ENCODE measurements at places on chromosomes 6 and 20.
A peak's percentile ranks its signal among the peaks of the same experiment; 100 is the strongest.

DNA sequence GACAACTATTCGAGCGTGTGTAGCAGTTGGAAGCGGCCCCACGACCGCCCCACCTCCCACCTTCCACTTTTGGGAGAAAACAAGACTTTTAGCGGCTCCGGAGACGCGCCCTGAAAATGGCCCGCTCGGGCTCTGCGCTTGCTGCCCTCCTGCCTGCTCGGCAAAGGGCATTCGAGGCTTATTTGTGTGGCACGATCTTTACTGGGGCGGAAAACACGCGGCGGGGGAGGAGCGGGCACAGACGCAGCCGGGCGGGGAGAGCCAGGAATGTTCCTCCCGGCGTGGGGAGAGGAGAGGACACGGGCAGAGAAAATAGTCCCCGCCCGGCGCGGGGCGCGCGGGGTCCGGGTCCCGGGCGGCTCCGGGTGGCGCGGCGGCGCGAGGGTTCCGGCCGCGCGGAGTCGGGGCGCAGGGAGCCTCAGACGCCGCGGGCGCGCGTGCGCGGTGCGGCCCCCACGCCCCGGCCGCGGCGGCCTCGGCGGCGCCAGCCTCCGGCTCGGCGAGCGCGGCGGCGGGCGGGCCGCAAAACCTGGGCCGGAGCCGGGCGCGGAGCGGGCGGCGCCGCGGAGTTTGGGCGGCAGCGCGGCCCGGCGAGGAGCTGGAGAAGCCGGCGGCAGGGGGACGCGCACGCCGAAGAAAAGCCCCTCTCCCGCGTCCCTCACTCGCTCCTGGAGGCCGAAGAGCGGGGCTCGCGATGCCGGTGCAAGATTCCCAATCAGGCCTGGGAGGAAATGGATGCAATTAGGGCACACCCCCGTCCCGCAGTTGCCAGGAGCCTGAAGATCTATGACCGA, 90.0 kb upstream of the ARID1B start:
- peak; percentile 60 for DNase-seq

DNA sequence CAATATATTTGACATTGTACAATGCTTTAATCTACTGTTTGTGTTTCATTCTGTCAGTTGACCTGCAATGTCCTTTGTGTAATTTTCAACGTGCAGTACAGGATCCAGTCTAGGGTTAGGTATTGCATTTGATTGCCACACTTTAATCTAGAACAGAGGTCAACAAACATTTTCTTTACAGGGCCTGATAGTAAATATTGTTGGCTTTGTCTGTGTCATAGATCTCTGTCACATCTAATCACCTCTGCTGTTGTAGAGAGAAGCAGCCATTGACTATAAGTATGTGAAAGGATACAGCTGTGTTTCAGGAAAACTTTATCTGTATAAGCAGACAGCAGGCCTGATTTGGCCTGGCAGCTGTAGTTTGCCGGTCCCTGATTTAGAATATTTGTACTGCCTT, 39.3 kb downstream of the ATRN start:
- no peak for DNase-seq

DNA sequence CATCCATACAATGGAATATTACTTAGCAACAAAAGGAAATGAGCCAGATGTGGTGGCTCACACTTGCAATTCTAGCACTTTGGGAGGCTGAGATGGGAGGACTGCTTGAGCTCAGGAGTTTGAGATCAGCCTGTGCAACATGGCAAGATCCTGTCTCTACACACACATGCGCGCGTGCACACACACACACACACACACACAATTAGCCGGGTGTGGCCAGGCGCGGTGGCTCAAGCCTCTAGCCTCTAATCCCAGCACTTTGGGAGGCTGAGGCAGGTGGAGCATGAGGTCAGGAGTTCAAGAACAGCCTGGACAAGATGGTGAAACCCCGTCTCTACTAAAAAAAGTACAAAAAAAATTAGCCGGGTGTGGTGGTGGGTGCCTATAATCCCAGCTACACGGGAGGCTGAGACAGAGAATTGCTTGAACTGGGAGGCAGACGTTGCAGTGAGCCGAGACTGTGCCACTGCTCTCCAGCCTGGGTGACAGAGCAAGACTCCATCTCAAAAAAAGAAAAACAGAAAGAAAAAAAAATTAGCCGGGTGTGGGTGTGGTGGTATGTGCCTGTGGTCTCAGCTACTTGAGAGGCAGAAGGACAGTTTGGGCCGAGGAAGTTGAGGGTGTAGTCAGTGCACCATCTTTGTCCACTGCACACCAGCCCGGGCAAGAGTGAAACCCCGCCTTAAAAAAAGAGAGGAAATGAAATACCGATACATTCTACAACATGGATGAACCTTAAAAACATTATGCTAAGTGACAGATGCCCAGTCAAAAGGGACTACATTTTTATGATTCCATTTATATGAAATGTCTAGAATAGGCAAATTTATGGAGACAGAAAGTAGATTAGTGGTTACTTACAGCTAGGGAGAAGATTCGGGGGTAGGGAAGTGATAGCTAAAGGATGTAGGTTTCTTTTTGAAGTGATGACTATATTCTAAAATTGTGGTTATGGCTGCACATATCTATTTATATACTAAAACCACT, 52.5 kb downstream of the RBL1 start:
- peak; percentile 47 for DNase-seq

GRCh38 chr20:33279261-33279910, 3.6 kb upstream of the BPIFB1 start:
- DNase-seq = no peak

DNA sequence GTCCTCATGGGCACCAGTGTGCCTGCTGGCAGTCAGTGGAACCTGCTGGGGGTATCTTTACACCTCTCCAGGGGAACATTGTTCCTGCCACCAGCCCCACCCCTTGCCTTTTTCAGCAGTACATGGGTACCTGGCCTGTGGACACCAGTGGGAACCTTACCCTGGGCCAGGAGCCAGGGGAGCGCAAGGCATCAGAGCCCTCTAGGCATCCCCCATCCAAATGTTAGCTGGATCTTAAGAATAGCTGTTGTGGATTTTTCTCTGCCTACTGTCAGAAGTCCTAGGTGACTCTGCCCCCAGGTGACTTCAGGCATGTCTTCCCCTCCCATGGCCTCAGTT, 38.8 kb upstream of the ID1 start:
- no peak for DNase-seq

GRCh38 chr20:41006126-41006935, 22.3 kb upstream of the TOP1 start:
- DNase-seq = no peak

- no peak for DNase-seq
Measured at GRCh38 chr6:106808758-106809157, 165.8 kb downstream of the CD24 start.

DNA sequence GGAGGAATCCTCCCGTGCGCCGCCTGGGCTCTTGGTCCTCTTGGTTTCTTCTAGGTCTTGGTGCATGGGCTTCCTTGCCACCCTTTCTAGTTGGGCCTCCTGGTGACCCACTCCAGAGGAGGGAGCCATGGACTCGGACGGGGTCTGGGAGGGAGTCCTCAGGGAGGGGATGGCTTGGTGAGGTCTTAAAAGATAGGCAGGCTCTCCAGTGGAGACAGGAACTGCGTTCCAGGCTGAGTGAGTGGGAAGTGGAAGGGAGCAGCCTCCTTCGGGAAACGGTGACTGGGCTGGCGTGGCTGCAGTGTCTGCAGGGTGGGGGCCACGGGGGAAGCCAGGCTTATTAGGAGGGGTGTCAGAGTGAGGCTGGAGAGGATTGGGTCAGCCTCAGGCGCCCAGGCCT, 152.8 kb downstream of the GRM4 start:
- no peak for DNase-seq

GRCh38 chr20:55052459-55052858, 577.1 kb downstream of the DOK5 start:
- DNase-seq = no peak

GRCh38 chr6:100774681-100775080, 106.4 kb downstream of the ASCC3 start:
- DNase-seq = no peak

DNA sequence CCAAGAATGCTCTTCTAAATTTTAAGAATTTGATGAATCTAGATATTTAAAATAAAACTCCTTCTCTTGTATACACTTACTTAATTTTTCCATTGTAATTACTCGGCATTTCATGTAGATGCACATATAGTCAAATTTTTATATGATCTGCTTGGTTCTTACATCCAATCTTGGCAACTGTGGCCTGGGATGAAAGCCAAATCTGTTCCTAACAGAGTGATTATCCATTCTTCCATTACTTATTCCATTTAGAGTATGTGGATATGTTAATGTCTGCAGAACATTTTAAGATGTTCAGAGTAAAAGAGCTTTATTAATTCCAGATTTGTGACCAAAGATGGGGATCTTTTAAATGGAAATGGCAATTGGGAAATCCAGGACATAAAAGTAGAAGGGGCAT, 144.1 kb upstream of the PDE7B start:
- no peak for DNase-seq

GRCh38 chr6:6900569-6901204, 207.1 kb upstream of the RREB1 start:
- DNase-seq = no peak

- DNase-seq = no peak
Measured at GRCh38 chr6:3750317-3751076, 1.0 kb downstream of the PXDC1 start.

DNA sequence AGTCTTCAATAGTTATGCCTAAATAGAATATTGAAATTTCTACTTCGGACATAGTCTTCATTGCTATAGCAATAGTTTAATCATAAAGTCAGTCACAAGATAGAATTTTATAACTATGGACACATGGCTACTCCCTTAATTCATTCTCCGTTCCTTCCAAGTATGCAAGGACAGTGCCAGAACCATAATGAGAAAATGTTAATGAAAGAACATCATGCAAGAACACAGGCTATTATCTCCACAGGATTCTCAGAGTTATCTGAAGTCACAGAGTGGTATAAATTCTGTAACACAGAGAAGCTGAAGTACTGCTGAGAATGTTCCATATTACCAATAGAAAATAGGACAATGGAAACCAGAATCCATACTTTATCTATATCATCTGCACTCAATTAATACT, 826.2 kb downstream of the EPHA7 start:
- DNase-seq = no peak

DNA sequence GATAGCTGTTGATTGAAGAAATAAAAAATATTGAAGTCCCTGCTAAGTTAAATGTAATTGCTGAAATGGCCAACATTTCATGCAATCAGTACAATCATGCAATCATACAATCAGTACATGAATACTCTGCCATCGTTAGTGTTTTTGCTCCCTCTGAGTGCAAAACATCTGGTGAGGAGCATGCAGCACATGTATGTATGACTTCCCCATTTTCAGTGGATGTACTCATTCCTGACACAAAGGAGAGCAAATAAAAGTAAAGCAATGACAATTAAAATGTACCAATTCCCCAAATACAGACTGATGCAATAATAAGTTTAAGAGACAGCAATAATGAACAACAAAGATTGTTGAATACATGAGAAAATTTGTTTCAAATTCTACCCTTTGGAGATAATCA, 140.7 kb downstream of the PLCB1 start:
- no peak for DNase-seq

DNA sequence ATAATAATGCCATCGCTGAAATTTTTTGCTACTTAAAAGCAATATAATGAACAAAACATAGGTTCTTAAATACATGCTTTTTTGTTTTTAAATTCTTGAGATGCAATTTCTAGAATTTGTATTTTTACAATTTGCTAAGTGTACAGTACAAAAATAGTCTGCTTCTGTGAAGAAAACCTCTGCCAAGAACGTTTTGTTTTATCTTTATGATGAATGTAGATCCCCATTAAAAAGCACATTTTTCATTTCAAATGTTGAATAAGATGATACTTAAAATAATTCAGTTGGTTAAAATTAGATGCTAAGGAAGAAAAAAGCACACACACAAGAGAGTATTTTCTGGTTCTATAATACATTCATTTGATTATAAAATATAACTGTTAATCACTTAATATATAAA, 1358.5 kb upstream of the CITED2 start:
- no peak for DNase-seq

DNA sequence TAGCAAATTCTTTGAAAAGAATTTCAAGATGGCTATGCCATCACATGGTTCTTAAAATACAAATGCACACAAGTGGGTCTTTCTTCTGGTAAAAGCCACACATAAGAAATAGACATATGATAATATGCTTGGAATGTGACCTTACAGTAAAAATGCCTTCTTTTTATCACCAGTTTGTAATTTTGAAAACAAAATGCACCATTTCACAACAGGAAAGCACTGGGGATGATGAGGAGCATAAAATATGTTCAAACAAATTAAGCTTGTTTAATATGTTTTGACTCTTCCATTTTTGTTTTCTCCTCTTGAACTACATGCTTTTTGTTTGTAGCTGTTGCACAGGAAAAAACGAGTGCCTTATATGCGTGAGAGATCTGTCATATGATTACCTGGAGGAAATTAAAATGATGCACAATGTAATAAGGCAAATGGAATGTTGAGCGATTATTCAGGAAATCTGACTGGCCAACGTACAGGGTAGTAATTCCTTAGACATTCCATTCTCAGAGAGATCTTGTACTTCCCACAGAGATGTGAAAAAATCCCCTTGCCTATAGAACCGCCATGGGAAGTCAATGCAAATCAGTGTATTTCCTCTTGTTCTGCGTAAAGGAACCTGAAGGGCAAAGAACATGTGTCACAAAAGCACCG, 911.6 kb downstream of the TFAP2A start:
- no peak for DNase-seq

- DNase-seq = no peak
Measured at GRCh38 chr20:53296025-53296424, 297.6 kb downstream of the ZNF217 start.

- no peak for DNase-seq
Measured at GRCh38 chr6:117110737-117111136, 154.6 kb upstream of the VGLL2 start.

DNA sequence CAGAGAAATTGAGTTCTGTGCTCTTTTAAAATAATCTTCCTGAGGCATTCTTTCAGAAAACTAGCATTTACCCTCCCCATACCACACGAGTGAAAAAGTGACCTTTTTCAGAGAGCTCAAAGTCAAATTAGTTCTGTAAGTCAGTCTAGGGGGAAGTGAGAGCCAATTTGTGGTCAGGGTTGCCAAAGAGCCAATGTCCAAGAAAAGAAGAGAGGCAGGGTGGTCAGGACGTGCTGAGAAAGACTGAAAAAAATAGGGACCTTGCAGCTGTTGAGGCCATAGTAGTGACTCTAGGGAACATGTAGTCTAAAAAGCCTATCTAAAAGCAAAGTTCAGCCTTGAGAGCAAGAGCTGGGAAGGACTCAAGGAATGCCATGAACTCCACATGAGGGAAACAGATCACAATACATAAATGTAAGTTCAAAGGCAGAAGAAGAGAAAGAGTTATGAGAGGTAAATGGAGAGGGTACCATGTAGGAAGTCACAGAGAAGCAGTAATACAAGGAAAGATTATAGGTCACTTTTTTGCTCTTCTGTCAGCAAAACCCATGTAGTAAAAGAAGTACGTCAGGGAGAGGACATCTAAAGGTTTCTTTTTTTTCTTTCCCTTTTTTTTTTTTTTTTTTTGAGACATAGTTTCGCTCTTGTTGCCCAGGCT, 565.1 kb upstream of the FLRT3 start:
- DNase-seq = no peak
